T-helper 9 cell (primary cell): ENCODE measurements at places on chromosomes 1 and 21.
A peak's percentile ranks its signal among the peaks of the same experiment; 100 is the strongest.

DNA sequence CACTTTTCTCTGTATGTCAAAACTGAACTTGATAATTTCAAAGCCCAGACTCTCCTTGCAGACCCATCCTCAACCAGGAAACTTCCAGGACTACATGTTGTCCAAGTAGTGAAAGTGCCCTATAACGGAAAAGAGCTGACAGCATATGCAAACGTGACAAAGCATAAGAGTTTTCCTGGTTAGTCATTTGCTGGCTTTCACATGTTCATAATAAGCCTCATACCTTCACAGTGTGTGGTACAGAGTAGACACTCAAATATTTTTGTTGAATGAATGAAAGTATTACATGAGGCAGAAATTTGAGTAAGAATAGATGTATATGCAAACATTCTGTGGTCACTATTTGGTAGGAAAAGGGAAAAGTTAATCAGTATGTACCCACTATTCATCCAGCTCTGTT lies 473.3 kb downstream of the MRPL39 start:
- no peak for DNase-seq

- no peak for DNase-seq
These were observed 812 bp upstream of the ARF1 start for GRCh38 chr1:228081578-228082213.

DNA sequence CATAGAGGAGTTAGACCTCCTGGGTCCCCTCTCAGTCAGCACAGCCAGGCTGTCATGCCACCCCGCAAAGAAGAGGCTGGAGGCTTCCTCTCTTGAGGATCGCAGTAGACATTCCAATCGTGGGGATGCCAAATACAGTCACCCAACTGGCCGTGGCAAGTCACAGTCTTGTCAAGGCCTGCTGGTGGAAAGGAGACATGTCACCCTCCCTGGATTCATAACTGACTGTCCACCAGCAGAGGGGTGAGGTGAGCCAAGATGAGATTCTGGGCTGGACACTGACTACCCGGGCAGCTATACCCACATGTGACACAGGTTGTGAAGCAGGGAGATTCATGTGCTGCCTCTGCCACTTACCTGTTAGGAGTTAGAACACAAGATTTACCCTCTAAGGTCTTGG lies 123.5 kb upstream of the NGF start:
- no peak for DNase-seq

- DNase-seq, result no peak
These were observed 63.3 kb downstream of the COL18A1 start for GRCh38 chr21:45468051-45468970.

GRCh38 chr1:82225421-82226185 lies 424.9 kb downstream of the ADGRL2 start:
- no peak for DNase-seq

GRCh38 chr1:205391386-205391785 lies 30.5 kb downstream of the LEMD1 start:
- no peak for DNase-seq

DNA sequence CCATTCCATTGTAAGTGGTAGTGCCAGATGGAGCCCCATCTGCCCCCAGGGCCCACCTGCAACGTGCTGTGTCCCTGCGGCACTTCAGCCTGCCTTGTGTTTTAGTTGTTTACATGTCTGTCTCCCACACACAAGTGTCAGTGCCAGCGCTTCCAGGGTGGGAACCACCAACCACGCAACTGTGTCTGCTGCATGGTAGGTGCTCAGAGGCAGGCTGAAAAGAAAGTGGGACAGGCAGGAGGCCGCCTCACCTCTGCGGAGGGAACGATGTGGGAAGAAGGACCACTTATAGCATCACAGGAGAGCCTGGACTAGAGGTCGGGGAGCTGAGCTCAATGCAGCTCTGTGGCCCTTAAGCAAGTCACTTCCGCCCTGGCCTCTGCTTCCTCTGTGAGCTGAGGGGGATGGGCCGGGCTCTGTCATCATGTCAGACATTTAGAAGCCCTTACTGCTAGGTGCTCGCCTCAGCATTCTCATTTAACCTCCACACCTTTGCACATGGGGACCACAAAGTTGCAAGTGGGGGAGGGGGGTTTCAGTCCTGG lies 17.9 kb downstream of the SLC9A1 start:
- DNase-seq, result peak; percentile 60

GRCh38 chr1:39167632-39168209 lies 36.8 kb upstream of the MACF1 start:
- DNase-seq, result no peak

DNA sequence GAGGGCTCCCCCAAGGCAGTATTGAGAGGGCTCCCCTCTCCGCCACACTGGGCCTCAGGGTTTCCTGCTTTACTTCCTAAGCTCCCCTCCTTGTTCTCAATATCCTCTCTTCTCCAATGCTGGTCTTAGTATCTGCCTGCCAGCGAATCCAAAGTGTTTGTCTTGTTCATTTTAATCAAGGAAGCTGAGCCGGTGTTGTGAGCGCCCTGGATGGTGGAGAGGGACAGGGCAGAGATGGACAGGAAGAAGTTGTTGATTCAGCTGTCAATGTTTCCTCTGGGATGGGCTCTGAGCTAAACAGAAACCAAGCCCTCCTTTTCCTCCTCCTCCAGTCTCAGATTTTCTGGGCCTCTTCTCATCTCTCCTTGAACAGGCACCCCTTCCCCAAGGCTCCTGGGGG lies 5.4 kb downstream of the OLFML3 start:
- no peak for DNase-seq

GRCh38 chr21:24976238-24976637 lies 631.0 kb downstream of the MRPL39 start:
- DNase-seq, result no peak
